Vagina (tissue), 2 donors: ENCODE measurements at places on chromosomes 1 and 21.
A peak's percentile ranks its signal among the peaks of the same experiment; 100 is the strongest.

- no peaks in the 10 kb centered on the region for H3K27me3 ChIP-seq
- DNase-seq, result no peak
- H3K27ac ChIP-seq, result peak overlapping the region; percentile 28
- peaks cover 17% of the 10 kb centered on the region for H3K4me1 ChIP-seq
- H3K4me3 ChIP-seq, result peak overlapping the region; percentile 46
Observed at GRCh38 chr1:243917177-243917862, 67.3 kb upstream of the AKT3 start.

GRCh38 chr1:246506367-246506673 lies 759 bp downstream of the SMYD3 start:
- peak overlapping the region; percentile 90 for H3K4me3 ChIP-seq
- no peak for DNase-seq
- no peaks in the 10 kb centered on the region for H3K27me3 ChIP-seq
- H3K36me3 ChIP-seq, result no peaks in the 10 kb centered on the region

DNA sequence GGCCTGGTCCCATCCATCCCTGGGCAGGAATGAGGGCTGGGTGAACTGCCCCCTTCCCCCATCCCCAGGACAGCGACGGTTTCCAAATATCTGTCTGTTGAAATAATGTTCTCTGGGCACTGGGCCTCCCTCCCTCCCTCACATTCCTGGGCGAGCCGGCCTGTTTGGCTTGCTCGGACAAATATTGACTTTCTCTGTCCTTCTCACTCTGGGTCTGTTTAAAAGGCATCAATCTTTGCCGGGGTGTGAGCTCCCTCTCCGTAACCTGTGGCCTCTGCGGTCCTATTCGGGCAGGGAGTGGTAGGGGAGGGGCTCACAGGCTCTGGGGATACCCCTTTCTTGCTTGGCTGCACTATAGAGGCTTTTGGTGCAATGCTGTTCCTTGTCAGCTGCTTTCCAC lies 40.2 kb downstream of the FOXD2 start:
- DNase-seq, result no peak
- peaks cover 11% of the 10 kb centered on the region for H3K4me1 ChIP-seq
- no peak overlapping the region for H3K4me3 ChIP-seq
- no peaks in the 10 kb centered on the region for H3K27me3 ChIP-seq

- H3K36me3 ChIP-seq, result no peaks in the 10 kb centered on the region
- no peak for DNase-seq
- H3K4me3 ChIP-seq, result no peak overlapping the region
- no peak overlapping the region for H3K27ac ChIP-seq
Observed at GRCh38 chr1:231634323-231635013, 7.9 kb downstream of the DISC1 start.

DNA sequence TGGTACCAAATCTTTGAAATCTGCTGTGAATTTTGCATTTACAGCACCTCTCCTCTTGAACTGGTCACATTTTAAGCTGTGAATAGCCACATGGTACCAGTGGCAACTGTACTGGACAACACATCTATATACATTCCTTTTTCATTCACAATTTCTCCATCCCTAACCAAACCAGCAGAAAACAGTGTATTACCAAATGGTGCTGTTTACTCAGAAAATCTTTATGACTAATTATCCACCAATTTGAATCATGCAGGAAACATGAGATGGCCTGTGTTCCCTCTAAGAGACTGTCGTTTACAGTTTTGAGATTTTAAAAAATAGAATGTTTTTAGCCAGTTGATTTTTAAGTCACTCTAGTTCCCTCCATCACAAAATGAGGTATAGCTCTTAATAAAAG lies 17.6 kb upstream of the CCT8 start:
- H3K27me3 ChIP-seq, result no peaks in the 10 kb centered on the region
- H3K36me3 ChIP-seq, result no peaks in the 10 kb centered on the region
- no peak overlapping the region for H3K4me3 ChIP-seq
- no peak for DNase-seq
- H3K27ac ChIP-seq, result peak overlapping the region; percentile 45

DNA sequence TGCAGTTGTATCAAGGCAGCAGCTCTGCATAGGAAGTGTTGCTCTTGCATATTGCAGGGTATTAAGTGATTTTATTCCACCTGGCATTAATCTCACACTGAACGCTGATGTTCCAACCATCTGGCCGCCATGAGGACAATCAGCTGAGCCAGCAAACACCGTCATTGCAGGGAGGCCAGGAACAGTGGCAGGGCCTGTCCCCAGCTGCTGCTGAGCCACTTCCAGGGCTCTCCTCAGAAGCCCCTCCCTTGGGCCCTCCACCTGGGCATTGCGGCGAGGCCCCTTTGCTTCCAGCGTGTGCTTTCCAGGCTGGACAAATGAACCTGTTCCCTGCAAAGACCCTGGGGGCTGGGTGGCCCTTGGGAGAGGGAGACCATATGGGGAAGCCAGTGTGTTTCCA lies 171.6 kb upstream of the C1orf174 start:
- H3K4me1 ChIP-seq, result no peaks in the 10 kb centered on the region
- H3K4me3 ChIP-seq, result no peak overlapping the region
- H3K27ac ChIP-seq, result no peak overlapping the region
- H3K27me3 ChIP-seq, result no peaks in the 10 kb centered on the region
- no peak for DNase-seq

DNA sequence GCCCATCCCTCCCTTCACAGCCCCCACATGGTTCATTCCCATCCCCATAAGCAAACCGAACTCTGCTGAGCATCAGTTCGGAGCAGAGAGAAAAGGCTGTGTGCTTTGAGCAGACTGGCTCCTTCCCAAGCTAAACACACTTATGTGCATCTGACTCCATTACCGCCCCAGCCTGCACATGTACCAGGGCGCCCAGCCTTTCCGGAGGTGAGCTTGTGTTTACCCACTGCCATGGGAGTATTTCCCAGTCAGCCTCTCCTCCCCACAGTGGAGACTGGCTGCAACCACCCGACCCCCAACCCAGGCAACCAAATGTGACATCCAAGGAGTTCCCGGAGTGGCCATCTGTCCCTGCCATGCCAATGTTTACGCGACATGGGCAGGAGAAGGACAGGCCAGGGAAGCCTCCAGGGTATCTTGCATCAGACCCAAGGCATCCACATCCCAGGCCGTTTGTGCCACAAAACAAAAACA lies 9.4 kb downstream of the TIAM1 start:
- DNase-seq, result no peak
- H3K27ac ChIP-seq, result no peak overlapping the region
- H3K36me3 ChIP-seq, result no peaks in the 10 kb centered on the region
- no peaks in the 10 kb centered on the region for H3K27me3 ChIP-seq
- H3K4me3 ChIP-seq, result no peak overlapping the region

DNA sequence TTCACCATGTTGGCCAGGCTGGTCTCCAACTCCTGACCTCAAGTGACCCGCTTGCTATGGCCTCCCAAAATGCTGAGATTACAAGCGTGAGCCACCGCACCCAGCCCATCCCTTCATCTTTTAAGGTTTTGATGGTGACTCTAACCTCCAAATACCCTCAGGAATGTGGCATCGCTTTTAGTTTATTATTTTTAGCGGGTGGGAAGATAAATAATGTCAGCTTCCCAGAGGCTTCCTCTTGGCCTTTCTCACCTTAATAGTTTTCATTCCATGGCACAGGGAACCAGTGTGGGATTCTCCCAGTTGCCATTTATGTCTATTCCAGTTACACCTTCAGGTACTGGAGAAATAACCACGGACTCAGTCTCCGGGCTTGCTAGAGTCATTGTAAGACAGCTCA lies 92.1 kb upstream of the LRRN2 start:
- no peak overlapping the region for H3K4me3 ChIP-seq
- H3K27me3 ChIP-seq, result no peaks in the 10 kb centered on the region
- no peak overlapping the region for H3K27ac ChIP-seq
- no peak for DNase-seq
- H3K4me1 ChIP-seq, result no peaks in the 10 kb centered on the region
- no peaks in the 10 kb centered on the region for H3K36me3 ChIP-seq

DNA sequence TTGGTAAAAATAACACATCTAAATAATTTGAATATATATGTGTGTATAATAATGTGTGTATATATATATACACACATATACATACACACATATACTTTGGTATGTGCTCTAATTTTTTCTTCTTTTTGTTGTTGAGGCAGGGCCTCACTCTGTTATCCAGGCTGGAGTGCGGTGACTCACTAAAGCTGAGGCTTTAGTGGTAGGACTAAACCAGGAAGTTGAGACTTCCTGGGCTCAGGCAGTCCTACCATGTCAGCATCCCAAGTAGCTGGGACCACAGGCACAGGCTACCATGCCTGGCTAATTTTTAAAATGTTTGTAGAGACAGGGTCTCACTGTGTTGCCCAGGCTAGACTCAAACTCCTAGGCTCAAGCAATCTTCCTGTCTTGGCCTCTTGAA lies 46.7 kb upstream of the CXADR start:
- DNase-seq, result no peak
- peaks cover 19% of the 10 kb centered on the region for H3K4me1 ChIP-seq
- H3K4me3 ChIP-seq, result no peak overlapping the region
- H3K36me3 ChIP-seq, result no peaks in the 10 kb centered on the region

- no peak for DNase-seq
- H3K27ac ChIP-seq, result no peak overlapping the region
- no peaks in the 10 kb centered on the region for H3K27me3 ChIP-seq
- H3K4me3 ChIP-seq, result no peak overlapping the region
Observed at GRCh38 chr1:202794051-202794740, 14.0 kb downstream of the KDM5B start.

DNA sequence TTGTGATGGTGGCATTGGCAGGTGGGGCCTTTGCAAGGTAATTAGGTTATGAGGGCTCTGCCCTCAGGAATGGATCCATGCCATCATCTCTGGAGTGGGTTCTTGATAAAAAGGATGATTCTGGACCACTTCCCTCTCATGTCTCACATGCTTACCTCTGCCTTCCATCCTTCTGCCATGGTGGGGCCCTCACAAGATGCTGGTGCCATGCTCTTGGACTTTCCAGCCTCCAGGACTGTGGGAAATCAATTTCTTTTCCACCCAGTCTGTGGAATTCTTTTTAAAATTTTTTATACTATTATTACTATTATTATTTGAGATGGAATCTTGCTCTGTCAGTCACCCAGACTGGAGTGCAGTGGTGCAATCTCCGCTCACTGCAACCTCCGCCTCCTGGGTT lies 57.3 kb downstream of the ACBD3 start:
- no peak overlapping the region for H3K4me3 ChIP-seq
- H3K27me3 ChIP-seq, result no peaks in the 10 kb centered on the region
- H3K27ac ChIP-seq, result no peak overlapping the region
- no peaks in the 10 kb centered on the region for H3K36me3 ChIP-seq
- peaks cover 26% of the 10 kb centered on the region for H3K4me1 ChIP-seq

DNA sequence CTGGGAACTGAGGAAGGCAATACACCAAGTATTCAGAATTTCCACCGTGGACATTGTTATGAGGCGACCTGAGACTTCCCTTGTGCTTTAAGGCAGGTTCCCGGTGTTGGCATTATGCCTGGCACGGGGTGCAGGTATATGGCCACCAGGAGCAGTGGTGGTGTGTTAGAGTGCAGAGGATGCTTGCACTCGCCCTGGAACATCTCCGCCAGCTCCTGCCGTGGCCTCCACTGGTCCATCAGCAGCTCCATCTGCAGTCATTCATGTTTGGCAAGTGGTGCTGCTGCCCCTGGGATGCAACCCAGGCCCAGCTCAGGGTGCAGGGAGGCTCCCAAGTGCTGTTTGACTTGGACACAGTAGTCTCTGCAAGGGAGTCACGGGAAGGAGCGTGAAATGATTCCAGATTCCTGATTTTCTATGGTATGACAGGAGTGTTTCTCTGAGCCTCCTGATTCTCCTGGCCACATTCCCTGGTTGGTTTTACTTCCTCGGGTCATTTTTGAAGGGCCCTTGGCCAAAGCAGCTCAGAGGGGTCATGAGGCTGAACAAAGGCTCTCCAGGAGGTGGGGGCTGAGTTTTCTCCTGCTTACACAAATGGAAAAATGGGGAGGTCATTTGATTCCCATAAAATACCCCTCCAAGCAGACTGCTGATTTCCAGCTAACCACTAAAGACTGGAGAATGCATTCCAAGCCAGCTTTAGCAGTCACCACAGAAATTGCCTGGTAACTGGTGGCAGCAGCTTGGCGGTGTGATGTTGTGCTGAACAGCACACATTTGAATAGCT lies 60.4 kb upstream of the PSEN2 start:
- peak overlapping the region; percentile 72 for H3K27ac ChIP-seq
- H3K27me3 ChIP-seq, result no peaks in the 10 kb centered on the region

- no peaks in the 10 kb centered on the region for H3K27me3 ChIP-seq
- H3K27ac ChIP-seq, result no peak overlapping the region
- H3K4me1 ChIP-seq, result no peaks in the 10 kb centered on the region
- no peaks in the 10 kb centered on the region for H3K36me3 ChIP-seq
- no peak for DNase-seq
Observed at GRCh38 chr1:107291987-107292386, 151.1 kb downstream of the NTNG1 start.

DNA sequence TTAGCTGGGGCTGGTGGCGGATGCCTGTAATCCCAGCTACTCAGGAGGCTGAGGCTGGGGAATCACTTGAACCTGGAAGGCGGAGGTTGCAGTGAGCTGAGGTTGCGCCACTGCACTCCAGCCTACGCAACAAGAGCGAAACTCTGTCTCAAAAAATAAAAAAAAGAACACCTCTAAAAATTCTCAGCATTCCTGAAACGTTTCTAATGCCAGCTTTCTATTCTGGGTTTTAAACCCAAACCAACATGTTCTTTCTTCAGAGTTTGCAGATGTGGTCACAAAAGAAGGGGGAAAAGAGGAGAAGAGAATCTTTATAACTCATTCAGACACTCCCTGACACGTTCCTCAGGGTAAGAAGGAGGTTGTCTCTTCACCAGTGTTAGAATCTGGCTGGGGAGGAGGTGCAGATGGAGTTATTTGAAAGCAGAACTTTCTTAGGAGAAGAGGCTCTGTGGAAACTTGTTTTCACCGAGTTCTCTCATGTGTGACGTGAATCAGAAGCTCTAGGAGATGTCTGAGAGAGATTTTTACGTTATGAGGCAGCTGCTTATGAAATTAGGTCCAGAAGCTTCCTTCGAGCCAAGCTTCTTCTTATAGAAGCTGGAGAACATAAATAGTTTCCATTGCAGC lies 17.8 kb upstream of the CNR2 start:
- H3K4me3 ChIP-seq, result no peak overlapping the region
- no peak for DNase-seq
- no peaks in the 10 kb centered on the region for H3K27me3 ChIP-seq

- peak overlapping the region; percentile 83 for H3K27ac ChIP-seq
- no peak for DNase-seq
- H3K4me1 ChIP-seq, result peaks cover 23% of the 10 kb centered on the region
- no peaks in the 10 kb centered on the region for H3K27me3 ChIP-seq
- no peaks in the 10 kb centered on the region for H3K36me3 ChIP-seq
Observed at GRCh38 chr1:23019863-23020625, 776 bp downstream of the KDM1A start.

DNA sequence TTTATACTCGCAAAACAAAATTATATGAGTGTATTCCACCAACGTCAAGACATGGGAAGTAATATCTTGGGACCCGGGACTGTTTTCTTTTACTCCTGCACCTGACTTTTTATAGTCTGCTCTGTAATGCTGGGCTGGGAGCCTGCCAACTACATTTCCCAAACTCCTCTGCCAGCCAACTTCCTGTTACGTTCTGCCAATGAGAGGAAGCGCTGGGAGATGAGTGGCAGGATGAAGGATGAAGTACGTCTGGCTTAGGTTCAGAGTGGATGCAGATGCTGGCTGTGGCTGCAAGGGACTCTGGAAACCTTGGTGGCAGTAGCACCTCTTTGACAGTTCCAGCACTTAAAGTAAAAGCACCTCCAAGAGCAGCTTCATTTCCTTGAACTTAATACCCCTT lies 59.6 kb downstream of the USP24 start:
- no peaks in the 10 kb centered on the region for H3K4me1 ChIP-seq
- no peak overlapping the region for H3K27ac ChIP-seq
- peaks cover 34% of the 10 kb centered on the region for H3K36me3 ChIP-seq
- no peak for DNase-seq
